Daoy (cell line): ENCODE measurements at places on chromosomes 3 and 15. TPM values are rescaled to one million over a fixed set of nuclear protein-coding genes. Genes with fewer than 3 reads are reported as not detected.

GRCh38 chr3:189188466-189188865, 16.7 kb downstream of the TPRG1 start:
- no peak for DNase-seq

DNA sequence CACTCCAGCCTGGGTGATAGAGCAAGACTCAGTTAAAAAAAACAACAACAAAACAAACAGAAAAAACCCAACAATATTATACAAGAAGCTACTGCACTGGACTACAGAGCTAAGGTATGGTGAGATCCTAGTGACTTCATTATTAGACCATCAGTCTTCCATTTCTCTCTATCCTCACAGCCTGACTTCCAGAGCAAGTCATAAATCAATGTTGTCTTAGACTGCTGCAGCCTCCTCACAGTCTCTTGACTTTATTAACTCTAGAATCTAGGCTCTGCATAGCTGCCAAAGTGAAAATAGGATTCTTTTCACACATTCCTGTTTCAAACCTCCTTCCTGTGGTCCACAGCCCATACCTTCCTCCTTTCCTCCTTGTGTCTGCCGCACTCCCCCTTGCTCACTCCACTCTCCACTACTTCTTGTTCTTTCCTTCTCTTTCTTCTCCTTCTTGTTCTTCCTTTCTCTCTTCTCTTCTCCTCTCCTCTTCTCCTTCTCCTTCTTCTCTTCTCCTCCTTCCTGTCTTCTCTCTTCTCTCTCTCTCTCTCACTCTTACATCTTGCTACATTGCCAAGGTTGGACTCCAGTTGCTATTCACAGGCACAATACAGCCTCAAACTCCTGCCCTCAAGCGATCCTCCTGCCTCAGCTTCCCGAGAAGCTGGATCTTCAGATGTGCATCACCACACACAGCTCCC, 49.4 kb downstream of the CCR4 start:
- no peak for DNase-seq

DNA sequence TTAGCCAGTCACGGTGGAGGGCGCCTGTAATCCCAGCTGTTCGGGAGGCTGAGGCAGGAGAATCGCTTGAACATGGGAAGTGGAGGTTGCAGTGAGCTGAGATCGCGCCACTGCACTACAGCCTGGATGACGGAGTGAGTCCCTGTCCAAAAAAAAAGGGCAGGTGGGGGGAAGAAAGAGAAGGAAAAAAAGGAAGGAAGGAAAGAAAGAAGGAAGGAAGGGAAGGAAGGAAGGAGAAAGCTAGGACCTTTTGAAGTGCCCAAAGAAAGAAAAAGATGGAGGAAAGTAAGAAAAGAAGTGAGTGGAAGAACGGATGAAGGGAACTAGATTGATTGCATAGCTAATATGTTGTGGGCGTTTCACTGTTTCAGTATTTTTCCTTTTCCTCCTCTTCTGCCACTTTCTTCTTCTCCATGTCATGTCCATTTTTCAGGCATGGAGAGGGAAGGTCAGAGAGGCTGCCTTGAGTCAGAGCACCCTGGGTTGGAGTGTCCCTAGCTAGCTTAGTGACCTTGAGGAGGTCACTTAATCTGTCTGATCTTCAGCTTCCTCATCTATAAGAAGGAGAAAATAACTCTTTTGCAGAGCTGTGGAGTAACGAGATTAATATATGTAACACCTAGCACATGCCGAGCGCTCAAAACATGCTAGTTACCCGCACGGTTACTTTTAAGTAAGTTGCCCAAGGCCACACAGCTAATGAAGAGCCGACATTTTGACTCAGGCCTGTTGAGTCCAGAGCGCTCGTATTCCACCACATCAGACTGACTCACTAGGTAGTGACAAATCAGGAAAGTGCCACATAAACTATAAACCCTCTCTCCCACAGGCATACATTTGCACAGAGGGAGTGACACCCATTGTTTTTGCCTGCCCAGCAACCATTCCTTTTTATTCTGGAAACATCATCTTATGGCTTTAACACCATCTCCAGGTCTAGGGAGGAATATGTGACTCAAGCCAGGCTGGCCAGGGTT, 42.2 kb downstream of the BHLHE40 start:
- DNase-seq: peak; percentile 81

DNA sequence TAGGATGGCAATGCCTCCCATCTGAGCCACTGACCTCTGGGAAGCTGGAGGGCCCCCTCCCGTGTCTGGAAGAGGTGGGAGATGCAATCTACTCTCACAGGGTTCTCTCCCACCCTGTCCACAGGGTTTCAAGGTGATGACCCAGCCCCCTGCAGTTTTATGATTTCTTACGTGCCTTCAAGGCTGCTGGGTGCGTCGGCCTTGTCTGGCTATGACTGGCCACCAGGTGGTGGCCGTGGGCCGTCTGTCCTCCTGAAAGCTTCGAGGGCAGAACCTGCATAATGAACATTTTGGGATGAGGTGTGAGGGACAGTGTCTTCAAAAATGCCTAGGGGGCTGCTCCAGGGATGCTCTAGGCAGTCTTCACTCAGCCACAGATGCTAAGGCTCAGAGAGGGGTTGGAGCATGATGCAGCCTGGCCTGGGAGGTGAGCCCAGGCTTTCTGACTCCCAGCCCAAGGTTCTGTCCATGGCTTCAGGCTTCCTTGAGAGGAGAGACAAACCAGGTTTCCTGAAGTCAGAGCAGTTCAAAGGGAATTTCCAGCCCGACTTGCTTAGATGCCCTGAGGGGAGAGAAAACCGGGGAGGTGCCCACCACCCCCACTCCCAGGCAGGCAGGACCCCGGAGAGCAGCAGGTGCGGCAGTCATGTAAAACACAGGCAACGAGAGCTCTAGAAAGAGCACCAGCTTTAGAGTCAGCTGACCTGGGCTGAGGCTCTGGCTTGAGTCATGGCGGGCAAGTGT, 18.7 kb downstream of the ISG20 start:
- DNase-seq: peak; percentile 25

DNA sequence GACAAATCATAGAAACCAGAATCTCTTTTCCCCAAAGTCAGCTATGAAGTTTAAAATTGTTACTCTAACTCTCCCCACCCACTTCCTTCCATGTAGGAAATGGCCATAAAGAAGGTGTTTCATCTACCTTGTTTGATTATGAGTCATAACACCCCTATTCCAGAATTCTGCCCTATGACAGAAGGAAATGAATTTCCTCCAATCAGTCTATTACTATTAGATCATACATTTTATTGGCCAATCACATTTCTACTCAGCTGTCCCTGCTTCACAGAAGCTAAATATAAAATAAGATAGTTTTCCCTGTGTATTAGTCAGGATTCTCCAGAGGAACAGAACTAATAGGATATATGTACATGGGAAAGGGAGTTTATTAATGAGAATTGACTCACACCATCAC, 102.1 kb downstream of the TGFBR2 start:
- no peak for DNase-seq

DNA sequence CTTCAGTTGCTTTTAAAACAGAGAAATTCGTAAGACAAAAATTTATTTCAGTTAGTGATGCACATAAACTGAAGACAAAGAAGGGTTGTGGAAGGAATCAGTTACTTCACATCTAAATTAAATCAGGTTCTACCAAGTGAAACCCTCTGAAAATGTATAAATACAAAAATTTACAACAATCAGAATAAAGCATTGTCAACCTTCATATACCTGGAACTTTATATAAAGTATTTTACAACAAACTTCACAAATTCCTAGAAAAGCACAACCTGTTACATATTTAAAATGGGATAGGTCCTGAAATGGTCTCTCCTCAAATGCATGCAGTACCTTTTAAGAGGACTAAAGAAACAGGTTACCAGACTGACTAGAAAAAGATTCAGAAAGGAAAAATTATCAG, 26.9 kb downstream of the ATOSA start:
- no peak for DNase-seq

DNA sequence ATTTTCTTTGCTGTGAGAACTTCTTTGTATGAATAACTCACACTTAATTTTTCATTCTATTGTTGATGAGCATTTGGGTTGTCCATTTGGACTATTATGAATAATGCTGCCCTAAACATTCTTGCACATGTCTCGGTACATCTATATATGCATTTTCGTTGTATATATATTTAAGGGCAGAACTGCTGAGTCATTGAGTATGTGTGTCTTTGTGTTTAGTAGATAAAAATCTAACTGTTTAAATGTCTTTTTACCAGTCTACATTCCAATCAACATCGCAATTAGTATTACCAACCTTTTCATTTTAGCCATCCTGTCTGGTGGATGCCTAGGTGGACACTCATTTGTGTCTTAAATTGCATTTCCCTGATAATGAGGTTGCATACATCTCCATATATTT, 144.4 kb downstream of the UACA start:
- no peak for DNase-seq

GRCh38 chr3:44476181-44476611, 1.3 kb downstream of the ZNF445 start:
- DNase-seq: no peak

DNA sequence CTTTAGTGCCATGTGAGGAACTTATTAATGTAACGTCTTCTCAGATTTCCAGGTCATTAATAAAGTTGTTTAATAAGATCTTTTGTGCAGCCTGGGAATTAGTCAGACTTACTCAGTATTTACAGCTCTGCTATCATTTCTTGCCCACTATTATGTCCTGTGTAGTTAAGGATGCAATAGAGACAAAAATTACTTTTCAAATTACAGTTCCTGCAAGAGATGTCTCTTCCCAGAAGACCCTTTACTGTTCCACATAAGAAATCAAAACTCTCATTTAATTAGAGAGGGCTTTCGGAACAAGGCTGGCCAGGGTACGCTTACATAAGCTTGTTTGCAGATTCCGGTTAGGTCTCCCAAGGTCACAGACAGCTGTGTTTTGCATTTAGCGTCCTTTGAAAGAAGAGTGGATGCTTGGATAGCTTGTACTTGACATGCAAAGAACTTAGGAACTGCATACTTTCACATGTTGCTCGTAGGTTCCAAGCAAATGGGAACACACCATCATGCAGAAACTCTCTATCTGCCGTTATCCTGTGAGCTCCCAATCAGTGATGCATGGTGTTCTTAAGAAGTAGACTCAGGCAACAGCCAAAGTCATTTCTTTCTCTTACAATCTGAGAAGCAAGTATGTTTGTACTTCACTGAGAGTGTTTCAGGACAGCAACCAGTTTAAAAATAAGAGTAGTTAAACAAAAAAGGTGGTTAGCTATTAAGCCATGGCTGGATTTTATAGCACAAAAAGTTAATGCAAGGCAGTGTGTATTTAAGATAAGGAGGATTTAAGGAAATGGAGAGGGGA, 37.4 kb downstream of the FILIP1L start:
- DNase-seq: no peak

DNA sequence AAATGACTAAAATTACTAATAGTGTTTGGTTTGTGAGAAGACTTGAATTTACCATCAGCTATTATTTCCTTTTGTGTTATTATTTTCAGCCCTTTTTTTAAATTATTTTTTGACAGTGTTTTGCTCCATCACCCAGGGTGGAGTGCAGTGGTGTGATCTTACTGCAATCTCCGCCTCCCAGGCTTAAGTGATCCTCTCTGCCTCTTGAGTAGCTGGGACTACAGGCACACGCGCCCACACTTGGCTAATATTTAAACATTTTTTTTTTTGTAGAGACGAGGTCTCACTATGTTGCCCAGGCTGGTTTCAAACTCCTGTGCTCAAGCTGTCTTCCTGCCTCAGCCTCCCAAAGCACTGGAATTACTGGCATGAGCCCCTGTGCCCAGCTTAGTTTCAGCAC, 31.7 kb upstream of the UTS2B start:
- DNase-seq: no peak

DNA sequence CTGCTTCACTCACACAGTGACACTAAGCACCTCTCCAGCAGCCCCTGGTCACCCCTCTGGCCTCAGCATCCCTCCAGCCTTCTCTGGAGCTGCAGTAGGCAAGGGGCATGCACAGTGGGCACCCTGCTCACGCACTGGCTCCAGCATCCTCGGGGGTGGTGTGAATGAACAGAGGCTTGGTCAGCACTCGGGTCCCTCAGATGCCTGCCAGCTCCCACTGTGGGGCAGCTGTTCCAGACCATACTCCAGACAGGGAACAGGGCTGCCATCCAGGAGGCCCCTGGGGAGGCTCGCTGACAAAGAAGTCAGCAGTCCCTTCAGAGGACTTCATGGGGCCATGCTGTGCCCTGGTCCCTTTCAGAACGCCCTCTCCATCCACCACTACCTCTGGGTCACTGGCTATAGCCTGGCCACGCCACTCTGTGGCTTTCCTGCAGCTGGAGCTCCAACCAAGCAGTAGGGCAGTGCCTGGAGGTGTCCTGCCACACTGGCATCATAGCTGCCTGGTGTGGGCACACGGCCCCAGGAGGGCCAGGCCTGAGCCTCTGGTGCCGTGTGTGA, 26.3 kb downstream of the ALS2CL start:
- no peak for DNase-seq

DNA sequence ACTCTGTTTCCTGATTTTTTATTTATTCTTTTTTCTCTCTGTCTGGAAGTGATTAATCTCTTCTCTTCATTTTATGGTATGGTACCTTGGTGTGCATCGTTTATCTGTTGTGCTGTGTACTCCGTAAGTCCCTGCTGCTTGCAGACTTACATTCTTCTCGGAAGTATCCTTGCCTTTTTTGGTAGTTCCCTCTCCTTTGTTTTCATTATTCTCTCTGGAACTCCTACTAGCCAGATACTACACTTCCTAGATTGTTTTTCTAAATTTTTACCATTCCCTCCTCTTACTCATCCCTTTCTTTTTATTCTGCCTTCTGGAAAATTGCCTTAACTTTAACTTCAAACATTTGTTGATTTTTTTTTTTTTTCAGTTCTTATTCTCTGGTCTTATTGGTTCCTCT, 27.2 kb downstream of the PIK3CA start:
- DNase-seq: no peak

DNA sequence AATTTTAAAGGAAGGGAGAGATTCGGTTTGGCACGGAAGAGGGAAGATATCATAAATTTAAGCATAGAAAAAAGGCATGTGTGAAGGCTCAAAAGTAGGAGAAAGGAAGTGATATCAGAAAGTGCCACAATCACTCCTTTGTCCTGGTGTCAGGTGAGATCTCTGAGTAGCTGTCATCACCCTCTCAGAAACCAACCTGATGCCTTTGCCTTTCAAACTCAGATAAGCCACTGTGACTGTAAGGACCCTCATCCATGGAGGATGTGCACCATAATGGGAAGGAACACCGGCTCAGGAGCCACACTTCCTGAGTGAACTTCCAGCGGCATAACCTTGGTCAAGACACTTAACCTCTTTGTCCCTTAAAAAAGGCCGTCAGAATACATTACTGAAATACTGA, 318.7 kb upstream of the SEMA6D start:
- no peak for DNase-seq

GRCh38 chr3:133137042-133137996, 99.1 kb downstream of the TMEM108 start:
- DNase-seq: no peak

DNA sequence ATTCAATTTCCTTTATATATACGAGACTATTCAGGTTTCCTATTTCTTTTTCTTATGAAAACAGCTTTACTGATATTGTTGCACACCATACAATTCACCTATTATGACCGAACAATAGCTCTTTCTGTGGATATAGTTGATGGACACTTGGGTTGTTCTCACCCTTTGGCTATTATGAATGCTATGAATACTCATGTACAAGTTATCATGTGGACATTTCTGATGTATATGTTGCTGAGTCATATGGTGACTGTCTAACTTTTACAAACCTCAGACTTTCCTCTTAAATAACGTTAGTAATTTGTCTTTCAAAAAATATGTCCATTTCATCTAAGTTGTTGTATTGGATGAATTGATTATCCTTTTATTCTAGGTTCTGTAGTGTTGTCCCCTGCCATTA, 15.7 kb upstream of the USF3 start:
- DNase-seq: no peak

GRCh38 chr3:125194061-125194848, 18.3 kb downstream of the SLC12A8 start:
- no peak for DNase-seq

Gene LNP1
- total RNA-seq: 7.1 and 8.3 TPM in 2 replicates

Gene SV2B
- 0.15 and 1.1 TPM in 2 replicates for total RNA-seq

Gene AGBL1
- total RNA-seq: not detected in 2 replicates

Gene ZNF35
- 13.7 and 17.4 TPM in 2 replicates for total RNA-seq
